ENCODE measurements at places on chromosomes 13 and 19.
A peak's percentile ranks its signal among the peaks of the same experiment; 100 is the strongest.

DNA sequence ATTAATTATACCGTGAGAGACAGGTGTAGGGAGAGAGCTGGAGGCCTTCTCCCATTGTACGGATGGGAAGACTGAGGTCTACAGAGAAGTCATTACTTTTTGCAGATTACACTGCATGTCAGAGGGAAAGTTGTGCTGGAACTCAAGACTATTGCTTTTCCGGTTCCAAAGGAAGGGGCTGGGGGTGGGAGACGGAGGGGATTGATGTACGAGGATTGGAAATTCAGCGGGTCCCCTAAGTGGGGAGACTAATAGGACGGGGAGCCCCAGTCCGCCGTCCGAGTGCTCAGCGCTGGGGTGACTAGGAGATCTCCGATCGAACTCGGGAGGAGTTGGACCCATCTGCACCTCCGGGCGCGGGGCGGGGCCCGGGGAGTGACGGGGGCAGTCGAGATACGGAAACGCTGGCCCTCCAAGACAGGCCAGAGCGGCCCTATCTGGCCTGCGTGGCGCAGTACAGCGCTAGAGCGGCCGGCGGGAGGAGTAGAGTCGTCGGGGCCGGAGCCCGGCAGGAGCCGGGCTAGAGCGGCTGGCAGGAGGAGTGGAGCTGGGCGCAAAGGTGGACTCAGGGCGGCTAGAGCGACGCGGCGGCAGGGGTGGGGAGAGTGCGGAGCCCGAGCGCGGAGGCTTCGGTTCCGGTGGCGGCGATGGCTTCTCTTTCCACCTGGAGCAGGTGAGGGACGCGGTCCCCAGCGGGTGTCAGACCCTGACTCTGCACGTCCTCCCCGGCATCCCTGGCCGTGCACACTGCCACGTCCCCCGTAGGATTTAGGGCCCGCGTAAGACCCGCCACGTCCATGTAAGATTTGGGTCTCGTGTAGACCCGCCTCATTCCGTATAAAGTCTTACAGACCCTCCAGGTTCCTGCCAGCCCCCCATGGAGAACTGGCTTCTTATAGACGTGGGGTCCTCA lies 1.1 kb downstream of the ARHGEF1 start:
- peak; percentile 97 for DNase-seq

GRCh38 chr13:45209229-45209628 lies 8.4 kb upstream of the KCTD4 start:
- no peak for DNase-seq

GRCh38 chr13:21674490-21675009 lies 3.7 kb downstream of the FGF9 start:
- DNase-seq = no peak

GRCh38 chr19:51000981-51001380 lies 423 bp downstream of the KLK8 start:
- no peak for DNase-seq

DNA sequence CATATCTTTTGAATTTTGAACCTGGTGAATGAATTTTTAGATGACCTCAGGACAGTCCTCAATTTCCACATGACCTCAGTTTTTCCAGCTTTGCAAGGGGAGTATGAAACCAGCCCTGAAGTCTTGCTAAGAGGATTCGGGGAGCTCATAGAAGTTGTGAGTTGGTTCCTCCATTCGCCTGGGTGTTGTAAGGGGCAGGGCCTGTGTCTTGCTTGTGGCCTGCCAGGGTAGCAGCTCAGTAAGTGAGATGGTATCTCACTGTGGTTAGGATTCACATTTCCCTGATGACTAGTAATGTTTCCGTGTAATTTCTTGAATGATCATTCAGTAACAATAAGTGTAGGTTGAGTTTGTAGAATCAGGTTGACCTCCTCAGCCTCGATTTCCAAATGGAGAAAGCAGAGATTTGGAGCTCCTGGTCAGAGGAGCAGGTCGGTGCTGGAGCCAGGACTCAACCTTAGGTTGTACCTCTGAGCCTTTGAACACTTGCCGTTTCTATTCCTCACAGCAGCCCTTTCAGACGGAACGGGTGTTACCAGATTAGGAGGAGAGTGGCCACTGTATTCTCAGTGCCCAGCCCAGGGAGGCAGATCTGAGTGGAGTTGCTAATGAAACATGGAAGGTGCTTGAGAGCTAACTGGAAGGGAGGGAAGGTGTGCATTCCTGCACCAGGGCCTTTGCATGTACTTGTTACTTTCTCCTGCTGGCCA lies 14.6 kb downstream of the NACC1 start:
- no peak for DNase-seq

- DNase-seq = peak; percentile 80
Measured at GRCh38 chr19:5947435-5947834, 30.5 kb downstream of the RANBP3 start.

DNA sequence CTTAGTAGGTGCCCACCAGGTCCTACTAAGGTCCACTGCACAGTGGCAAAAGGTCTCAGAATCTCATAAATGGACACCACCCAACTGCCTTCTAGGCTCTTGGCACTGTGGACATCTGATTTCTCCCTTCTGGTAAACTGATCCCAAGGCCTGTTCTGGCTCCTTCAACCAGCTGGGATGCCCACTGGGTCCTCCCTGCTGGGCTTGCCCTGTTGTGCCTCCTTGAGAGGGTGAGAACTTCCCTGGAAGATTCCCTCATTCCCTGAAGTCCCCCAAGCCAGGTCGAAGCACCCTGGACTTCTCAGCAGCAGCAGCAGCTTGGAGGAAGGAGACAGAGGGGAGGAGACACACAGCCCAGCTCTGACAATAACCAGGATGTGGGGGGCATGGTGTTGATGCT lies 6.6 kb upstream of the ZNF492 start:
- DNase-seq = no peak

DNA sequence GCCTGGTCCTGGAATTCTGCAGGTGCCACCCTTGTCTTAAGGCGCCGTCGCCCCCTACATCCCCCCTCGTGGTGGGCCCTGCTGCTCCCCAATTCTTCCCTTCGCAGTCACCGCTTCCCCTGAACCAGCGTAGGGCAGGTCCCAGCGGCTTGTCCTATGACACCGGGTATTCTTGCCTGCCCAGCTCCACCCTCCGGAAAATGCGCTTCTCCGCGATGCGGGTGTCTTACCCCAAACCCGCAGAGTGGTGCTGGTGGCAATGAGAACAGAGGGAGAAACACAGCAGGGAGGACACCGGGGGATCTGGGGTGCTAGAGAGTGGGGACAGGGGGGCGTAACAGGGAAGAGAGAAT lies 9.0 kb downstream of the ZNF808 start:
- no peak for DNase-seq

DNA sequence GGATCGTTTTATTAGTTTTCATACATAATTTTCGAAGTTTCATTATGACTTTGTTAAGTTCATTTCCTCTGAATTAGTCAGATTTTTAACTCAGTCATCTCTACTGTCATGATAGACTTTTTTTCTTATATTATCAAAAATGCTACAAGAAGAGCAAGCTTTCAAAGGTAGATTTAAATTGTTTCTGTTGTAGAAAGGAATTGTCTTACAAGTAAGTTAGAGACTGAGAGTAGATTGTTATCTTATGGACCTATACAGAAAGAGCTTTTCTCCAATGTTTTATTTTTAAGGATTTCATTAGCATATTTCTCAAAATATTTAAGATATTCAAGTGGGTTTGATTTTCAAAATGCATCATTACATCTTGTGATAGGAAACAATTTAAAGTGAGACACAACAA lies 2.7 kb downstream of the MAB21L1 start:
- no peak for DNase-seq

DNA sequence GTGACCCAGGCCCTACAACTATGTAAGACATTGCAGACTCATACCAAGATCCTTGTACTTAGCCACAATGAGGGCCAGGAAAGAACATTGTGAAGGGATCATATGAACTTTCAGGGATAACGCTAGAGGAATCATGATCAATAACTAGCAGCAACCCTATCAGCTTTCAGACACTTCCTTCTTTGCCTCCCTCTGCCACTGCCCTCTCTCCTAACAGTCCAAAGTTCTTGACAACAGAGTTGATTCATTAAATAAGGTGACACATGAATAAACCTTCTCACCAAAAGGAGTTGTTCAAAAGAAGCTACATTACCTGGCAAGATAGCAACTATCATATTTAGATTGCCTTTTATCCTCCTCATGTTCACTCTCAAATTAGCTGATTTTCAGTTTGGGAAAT lies 272.2 kb upstream of the DACH1 start:
- no peak for DNase-seq

GRCh38 chr19:35154525-35155406 lies at the start of gene FXYD5:
TSS of gene FXYD5 (plus strand) at chr19:35154735. CDS start at chr19:35155551, 816 bp downstream.
- peak; percentile 84 for DNase-seq

- DNase-seq = no peak
Measured at GRCh38 chr13:21229241-21230024, 53.0 kb downstream of the MRPL57 start.

DNA sequence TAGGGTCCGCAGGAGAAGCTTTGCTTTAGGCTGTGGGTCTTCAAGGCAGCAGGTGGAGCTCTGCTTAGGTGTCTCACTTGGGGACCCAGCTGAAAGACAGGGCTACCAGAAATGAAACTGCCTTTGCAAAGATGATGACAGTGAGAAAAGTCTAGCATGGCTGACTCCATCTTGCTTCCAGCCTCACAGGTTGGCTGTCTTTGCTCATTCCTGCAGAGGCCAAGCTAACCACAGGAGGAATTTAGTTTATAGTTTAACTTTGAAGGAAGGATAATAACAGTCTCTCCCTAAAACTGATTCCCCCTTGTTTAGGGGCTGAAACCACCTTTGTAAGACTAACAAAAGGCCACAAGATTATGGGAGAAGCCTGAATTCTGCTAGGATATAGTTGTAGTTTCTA lies 252.4 kb downstream of the UQCRFS1 start:
- no peak for DNase-seq

- DNase-seq = peak; percentile 64
Measured at GRCh38 chr13:95676105-95676761, 706 bp upstream of the DNAJC3 start.

GRCh38 chr13:113005997-113006396 lies 37.0 kb downstream of the MCF2L start:
- DNase-seq = no peak

- DNase-seq = no peak
Measured at GRCh38 chr13:21069561-21070004, 8.2 kb upstream of the LATS2 start.

DNA sequence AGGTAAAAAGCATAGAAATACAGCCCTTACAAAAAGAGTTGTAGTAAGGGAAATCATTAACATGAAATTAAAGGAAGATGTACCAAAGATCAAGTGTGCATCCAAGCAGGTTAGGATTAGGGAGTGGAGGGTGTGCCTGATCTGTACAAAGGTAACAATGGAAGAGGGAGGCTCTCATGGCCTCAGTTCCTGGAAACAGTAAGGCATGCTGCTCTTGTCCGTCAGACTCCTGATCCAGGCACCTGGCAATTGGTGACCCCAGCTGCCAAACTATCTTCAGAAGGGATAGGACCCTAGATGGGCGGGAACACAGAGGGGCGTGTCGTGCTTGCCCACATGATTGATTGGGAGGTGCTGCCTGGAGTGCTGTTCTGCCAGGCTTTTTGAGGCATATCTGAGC lies 4.5 kb downstream of the TEX26 start:
- DNase-seq = no peak

DNA sequence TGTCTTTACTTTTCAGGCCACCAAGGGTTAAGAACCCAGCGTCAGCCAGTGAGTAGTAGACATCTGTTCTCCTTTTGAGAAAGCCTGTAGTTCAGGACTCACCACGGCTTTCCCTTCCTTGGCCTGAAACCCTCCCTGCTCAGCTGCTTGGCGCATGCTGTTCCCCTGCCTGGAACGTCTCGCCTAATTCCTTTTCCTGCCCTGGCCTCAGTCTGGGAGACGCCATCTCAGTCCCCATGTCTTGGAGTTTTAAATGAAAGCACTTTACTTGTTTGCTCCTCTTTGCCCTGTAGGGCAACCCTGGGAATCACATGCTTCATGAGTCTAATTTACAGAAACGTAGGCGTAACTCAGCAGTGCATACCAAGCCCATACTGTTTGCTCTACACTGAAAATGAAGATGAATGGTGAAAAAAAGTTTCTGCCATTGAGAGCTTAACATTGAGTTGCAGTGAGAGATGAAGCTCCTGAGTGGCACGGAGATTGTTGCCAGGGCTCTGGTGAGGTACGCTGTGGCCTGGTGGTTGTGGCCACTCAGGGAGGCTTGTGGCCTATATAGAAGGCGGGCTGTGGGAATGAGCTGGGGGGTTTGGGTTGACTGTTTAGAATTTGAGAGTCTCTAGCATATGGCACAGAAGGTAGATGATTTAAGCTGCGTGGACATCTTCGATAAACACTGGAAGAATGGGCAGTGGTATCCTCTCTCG lies 52.8 kb downstream of the GATAD2A start:
- peak; percentile 13 for DNase-seq

DNA sequence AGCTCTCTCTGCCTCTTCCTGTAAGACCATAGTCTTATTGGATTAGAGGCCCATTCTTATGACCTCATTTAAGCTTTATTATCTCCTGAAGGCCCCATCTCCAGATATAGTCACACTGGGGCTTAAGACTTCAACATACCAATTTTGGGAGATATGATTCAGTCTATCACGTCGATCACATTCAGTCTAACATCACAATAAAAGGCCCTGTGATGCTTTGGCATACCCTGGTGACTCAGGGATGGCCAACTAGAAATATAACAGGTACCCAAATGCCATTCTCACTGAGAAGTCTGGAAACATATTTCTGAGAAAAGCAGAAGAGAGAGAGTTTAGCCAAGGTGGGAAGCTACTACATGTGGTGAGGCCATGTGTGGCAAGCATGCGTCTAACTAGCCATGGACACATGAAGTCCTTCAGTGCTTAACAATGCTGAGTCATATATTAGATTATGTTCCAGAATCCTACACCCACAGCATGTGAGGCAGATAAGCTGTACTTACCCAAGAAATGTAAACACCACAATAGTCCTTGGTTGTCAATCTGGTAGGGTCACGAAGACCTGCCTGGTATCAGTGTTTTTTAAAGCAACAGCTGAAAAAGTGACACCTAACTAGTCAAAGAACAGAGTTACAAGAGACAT lies 485.1 kb downstream of the FOXO1 start:
- DNase-seq = no peak

- DNase-seq = no peak
Measured at GRCh38 chr13:111922086-111922485, 144.9 kb upstream of the SOX1 start.

DNA sequence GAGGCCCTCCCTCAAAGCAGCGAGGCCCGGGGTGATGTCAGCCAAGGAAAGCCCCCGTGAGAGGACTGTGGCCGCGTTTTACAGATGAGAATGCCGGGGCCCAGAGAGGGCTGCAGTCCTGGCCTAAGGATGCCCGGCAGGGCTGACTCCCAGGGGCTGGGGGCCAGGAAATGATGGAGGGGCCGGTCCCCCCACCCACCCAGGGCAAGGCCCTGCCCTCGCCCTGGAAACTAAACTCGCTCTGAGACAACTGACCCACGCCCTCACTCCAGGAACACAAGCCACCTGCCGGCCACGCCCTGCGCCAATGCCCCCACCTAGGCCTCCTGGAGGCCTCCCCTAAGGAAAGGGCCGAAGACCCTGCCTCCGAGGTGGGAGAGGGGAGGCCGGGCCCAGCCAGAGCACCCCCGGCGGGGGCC lies 7.2 kb downstream of the ZBTB7A start:
- no peak for DNase-seq
